ENCODE measurements at places on chromosomes 6 and 20.

GRCh38 chr20:8389381-8390036 is 257.4 kb downstream of the PLCB1 start:
- DNase-seq, result no peak

- no peak for DNase-seq
Measured at GRCh38 chr6:13653296-13653695, 38.2 kb downstream of the NOL7 start.

GRCh38 chr20:32570401-32571190 is 14.5 kb downstream of the NOL4L start:
- DNase-seq, result no peak

- DNase-seq, result peak; percentile 72
Measured at GRCh38 chr6:127518710-127519468, at the start of gene MTCL3. Gene MTCL3 (minus strand): TSS chr6:127519335.

DNA sequence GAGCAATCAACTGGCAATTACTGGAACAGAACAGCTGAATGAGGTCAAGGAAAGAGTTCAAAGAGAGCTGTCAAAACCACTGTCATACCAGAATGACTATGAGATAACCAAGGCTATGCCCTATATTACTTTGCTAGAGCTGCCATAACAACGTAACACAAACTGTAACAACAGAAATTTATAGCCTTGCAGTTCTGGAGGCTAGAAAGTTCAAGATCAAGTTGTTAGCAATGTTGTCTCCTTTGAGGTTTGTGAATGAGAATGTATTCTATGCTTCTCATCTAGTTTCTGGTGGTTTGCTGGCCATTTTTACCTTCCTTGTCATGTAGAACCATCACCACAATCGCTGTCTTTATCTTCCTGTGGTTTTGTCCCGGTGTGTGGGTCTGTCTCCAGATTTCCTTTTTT is 1323.0 kb upstream of the GJE1 start:
- DNase-seq, result no peak

DNA sequence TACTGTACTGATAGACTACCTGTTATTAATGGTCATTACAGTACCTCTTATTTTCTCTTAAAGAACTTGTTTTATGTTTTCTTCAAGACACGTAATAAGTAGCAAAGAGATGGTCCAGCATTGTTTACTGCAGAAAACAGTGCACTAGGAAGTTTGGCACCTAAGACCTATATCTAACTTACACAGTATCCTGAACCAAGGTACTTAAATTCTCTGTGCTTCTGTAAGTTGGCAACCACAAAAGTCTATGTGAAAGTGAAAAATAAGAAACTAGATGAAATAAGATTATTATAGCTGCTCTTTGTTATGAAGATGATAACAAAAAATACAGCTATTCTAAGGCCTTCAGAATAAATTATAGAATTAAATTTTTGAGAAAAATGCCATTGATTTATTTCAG is 411.7 kb upstream of the SOX4 start:
- DNase-seq, result no peak

GRCh38 chr6:163128324-163128723 is 286.2 kb upstream of the QKI start:
- no peak for DNase-seq

DNA sequence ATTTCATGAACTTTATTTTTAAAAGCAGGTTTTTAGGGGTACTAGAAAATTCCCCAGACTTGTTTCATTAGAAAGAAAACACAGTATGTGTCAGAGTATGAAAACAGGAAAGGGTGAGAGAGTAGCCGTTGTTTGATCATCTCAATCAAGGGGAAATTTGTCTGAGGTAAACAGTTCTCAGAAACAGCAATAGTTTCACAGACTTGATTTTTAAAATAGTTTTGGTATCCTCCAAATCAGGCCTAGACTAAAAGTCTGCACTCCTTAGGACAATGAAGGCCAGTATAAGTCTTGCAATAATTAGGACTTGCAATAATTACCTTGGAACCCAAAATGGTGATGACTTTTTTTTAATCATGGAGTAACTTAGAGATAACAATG is 176.6 kb upstream of the TAB2 start:
- no peak for DNase-seq

DNA sequence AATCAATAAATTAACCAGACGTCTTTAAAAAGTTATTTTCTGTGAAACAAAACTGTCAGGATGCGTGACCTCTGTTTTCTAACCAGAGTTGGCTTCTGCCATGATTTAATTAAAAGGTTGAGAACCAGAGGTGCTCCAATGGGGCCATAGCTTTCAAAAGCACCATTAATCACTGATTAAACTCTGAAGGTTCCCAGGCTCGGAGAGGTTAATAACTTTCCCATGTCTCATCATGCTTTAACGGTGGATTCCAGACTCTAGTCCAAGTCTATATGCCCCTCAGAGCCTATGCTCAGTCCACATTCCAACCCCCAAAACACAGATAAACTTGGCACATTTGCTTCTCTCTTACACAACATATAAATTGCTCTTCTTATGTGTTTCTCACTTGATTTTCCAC is 95.5 kb downstream of the SNAP91 start:
- no peak for DNase-seq

- DNase-seq, result no peak
Measured at GRCh38 chr20:24445510-24446170, 23.8 kb upstream of the SYNDIG1 start.

- DNase-seq, result no peak
Measured at GRCh38 chr6:117143647-117144046, 121.7 kb upstream of the VGLL2 start.

DNA sequence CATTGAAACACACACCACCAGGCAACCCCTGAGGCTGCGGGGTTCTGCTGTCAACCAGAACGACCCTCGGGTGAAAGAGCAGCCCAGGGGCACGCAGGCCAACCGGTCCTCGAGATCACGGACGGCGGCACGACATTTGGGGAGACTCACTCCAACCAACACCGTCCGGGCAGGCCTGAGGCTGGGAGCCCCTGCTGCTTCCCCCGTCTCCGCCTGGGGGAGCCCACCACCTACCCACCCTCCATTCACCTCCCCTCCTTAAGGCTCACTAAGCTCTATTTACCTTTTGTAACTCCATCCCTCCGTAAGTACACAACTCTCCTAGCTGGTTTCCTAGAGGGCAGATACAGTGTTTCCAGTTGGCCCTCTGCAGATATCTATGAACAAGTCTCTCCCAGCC is 971.3 kb upstream of the DEFB115 start:
- no peak for DNase-seq

GRCh38 chr6:132569170-132569569 is 952 bp upstream of the TAAR6 start:
- DNase-seq, result no peak

GRCh38 chr6:129110690-129111343 is 227.9 kb downstream of the LAMA2 start:
- DNase-seq, result no peak

- no peak for DNase-seq
Measured at GRCh38 chr6:71072508-71072907, 115.6 kb upstream of the B3GAT2 start.

- DNase-seq, result no peak
Measured at GRCh38 chr20:16063881-16064280, 509.4 kb downstream of the KIF16B start.

DNA sequence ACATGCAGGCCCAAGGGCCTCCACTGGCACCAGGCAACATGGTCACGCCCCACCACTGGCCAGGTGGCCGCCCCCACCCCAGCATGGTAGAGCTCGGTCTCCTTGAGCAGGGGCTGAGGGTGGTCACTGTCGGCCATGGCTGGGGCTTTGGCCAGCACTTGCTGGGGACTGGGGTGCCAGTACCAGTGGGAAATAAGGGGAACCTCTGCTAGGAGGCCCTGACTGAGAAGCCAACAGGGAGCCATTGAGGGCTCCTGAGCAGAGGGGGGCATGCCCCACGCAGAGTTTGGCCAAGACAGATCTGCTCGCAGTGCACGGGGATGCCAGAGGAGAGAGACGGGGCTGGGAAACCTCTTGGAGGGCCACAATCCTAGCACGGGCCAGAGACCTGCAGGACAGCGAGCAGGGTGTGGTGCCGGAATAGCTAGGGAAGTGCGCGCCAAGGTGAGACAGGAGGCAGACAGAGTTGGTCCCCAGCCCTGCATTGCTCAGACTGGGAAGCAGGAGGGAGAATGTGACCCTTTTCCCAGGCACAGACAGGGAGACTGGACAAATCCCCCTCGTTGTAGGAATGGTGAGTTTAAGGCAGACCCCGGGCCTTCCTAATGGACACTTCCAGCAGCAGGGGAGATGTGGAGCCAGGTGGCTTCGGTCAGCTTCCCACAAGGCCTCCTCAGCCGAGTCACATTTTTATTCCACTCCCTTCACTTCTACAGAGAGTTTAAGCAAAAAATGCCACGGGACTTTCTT is 179.0 kb upstream of the CST7 start:
- DNase-seq, result no peak
